ENCODE measurements at places on chromosomes 7 and 10.

- no peak for DNase-seq
Observed at GRCh38 chr7:123627851-123628250, 26.2 kb downstream of the ASB15 start.

- no peak for DNase-seq
Observed at GRCh38 chr10:93073539-93074146, at the start of gene CYP26A1. Gene CYP26A1 (plus strand): TSS chr10:93073893. CDS start chr10:93073935, 42 bp downstream.

DNA sequence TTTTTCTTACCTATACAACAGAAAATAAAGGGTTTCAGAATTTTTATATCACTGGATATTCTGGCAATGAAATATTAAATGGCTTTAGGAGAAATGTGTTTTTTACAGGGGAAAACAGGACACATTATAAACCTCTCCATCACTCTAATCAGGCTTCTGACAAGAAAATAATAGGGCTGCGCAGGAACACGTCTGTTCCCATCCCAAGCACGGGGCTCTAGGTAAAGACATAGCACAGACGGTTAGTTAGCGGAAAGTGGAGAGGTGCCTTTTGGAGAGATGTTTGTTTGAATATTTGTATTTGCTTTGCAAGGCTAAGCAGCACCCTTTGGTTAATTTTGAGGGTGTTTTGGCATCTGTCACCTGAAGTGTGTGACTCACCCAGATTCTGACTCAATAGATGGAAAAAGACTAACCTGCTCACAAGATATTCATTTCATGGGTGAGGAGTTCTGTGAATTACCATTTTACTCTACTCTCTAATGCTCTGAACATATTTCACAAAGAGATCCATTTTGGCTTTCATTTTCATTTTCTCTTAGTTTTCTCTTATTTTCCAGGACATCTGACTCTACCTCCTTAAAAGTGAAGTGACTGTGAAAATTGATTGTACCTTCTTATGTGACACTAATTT, 174.5 kb upstream of the AKR1E2 start:
- DNase-seq, result no peak

DNA sequence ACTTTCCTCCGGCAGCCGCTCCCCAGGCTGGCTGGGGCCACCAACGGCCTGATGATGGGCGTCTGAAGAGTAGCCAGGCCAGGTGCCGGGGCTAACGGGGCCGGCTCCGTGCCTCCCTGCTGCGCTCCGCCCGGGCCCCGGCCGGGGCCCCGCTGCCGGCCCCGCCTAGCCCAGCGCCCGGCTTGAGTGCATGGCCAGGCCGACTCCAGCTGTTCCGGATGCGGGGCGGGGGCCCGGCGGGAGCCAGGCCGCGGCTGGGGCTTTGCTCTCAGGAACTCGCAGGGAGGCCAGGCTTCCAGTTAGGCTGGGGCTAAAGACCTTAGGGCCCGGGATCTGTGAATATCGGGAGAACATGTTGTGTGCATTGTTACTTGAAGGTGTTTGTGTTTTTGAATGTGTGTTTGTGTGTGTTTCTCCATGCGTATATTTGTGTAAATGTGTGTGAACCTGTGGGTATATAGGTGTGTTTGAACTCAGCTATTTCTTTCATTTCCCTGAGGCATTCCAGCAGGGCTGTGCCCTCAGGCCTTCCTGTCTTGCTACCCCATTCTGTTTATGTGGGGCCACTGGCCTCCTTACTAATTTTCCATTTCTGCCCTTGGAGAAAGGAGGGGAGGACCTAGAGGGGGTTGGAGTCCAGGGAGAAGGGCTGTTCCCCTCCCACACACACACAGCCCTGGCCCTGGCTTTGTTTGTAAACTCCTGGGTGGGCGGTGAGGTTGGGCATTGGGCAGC, 1.1 kb upstream of the LBX1 start:
- DNase-seq, result no peak

DNA sequence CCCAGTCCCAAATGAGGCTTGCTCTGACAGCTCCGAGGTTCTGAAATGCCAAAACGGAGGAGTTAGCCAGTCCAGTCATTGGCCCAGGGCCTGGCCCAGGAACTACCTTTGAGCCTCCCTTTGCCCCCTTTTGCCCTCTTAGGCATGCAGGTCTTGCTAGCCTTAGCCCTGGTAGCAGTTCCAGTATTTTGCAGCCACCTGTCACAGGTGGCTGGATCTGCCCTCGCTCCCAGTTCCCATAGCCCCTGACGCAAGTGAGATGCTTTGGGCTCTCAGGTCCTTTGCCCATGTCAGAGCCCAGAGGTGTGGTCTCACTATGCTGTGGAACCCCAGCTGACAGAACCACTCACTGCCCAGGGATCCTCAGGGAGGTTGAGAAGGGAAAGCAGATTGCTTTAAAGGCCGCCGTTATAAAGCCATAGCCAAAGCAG, 42.0 kb downstream of the GPRIN2 start:
- no peak for DNase-seq

DNA sequence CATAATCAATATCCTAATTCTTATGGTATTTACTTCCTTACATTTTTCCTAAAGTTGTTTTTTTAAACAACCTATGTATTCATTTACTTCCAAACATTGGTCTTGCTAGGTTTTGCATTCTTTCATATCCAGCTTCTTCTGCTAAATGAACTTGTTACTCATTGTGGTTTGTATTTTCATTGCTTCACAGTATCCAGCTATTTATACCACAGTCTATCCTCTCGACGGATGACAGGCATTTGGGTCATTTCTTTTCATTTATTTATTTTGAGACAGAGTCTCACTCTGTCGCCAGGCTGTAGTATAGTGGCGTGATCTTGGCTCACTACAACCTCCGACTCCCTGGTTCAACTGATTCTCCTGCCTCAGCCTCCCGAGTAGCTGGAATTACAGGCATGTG, 66.8 kb downstream of the CCDC6 start:
- no peak for DNase-seq

GRCh38 chr10:132151286-132151950, 35.3 kb upstream of the DPYSL4 start:
- no peak for DNase-seq

DNA sequence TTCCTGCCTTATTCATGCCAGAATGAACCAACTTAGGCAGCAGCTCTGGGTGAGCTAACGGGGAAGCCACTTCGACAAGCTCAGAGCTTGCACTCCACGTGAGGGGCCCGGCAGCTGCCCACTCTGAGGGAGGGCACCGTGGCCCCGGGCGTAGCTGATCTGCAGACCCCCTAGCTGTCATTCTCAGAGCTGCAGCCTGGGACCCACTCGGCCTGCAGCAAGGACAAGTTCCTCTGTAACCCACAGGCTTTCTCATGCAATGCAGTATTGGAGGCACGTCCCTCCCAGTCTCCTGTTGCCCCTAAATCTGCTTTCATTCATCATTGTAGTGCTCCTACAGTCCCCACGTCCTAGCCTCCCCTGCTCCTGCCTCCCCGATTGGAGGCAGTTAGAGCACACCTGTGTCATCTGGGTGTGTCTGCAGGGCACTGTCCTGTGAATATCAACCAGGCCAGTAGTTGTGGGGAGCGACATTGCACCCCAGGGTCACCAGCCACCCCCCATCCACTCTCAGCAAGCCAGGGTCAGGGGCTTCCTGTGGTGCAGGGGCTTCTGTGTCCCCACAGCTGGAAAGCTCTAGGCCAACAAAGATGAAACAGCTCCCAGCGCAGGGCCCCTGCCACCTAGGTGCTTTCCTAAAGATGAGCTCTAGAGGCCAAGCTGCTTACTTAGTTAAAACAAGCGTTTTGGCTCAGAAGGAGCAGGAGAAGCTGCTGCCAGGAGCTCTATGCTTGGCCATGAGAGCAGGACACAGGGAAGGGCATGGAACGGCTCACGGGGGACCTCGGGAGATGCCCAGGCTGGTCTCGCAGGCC, 333.6 kb downstream of the ADARB2 start:
- no peak for DNase-seq

All from amniotic stem cell (primary cell).